ENCODE measurements at places on chromosomes 3 and 15.
A peak's percentile ranks its signal among the peaks of the same experiment; 100 is the strongest.

DNA sequence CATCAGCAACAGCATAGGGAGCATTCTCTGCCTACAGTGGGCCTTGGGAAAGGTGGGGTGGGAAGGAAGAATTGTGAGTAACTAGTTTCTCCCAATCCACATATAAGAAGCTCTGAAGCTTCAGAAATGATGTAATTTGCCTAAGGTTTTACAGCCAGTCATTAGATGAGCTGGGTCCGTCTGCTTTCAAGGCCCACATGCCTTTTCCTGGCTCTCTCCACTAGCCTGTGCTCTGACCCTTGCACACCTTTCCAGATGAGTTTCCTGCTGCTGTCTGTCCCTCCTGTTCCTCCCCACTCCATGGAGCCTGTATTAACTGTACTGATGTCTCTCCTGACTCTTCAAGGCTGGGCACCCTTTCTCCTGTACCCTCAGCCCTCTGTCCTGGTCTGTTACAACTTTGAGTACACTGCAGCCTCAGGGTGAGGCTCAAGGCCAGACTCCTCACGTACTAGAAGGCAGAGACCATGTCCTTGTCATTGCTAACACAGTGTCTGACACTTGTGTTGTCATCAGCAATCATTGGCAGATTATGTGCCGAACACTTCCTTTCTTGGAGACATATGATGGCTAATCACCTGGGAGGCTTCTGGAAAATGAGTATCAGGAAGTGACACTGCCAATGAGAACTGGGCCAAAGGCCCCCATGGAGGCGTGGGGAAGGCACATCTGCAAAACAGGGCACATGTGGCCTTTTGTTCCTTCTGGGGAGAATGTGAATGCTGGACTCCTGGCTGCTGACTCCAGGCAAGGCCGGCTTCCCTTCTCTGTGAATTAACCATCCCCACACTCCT is 6.6 kb downstream of the TM6SF1 start:
- no peak for DNase-seq

GRCh38 chr3:9021271-9022009 is 58.2 kb upstream of the RAD18 start:
- DNase-seq: peak; percentile 87

- no peak for DNase-seq
Measured at GRCh38 chr3:58173669-58174398, 36.9 kb downstream of the DNASE1L3 start.

- DNase-seq: no peak
Measured at GRCh38 chr3:177279118-177279815, 82.0 kb upstream of the TBL1XR1 start.

DNA sequence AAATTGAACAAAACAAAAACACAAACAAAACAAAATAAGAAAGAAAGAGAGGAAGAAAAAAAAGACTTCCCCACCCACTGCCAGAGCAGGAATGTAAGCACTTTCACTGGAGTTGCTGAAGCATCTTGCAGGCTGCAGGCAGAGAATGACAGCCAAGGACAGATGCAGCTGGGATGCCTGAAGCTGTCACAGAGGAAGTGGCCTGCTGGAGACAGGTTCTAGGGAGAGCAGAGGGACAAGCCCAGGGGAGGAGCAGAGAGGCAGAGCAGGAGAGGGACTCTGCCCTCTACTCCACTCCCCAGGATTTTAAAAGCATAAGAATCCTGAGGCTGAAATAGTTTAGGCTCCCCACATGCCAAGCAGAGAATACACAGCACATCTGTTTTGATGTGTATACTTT is 326.2 kb downstream of the TUSC7 start:
- peak; percentile 26 for DNase-seq

GRCh38 chr3:187920913-187921312 is 175.6 kb upstream of the BCL6 start:
- peak; percentile 79 for DNase-seq

DNA sequence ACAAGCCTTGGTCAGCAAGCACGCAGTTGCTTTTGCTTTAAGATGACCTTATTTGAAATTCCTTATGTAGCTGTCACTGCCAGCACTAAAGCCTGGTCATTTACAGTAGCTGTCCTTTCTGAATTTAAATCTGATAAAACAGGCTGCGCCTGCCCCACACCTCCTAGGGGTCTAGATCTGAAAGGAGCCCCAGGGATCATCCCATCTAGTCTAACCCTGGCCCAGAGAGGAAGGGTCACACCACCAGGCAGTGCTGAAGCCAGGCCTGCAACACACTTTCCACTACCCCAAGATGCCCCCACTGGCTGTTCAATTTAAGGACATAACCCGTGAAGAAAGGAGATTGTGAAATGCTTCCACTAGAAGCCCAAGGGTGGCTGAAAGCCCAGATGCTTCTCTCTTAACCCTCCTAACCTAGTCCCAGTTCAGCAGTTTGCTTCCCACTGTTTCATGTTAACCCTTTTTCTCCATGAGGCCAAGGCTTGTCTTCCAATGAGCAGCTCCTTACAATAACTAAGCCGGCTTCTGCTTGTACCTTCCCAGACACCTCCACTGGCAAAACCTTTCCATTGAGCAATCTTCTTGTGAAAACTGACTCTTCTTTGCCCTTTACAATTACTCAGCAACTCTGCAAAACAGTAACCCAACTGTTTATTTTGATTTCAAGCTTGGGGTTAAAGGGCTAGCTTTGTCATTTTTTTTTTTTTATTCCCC is 198.9 kb upstream of the LPP start:
- DNase-seq: peak; percentile 50

DNA sequence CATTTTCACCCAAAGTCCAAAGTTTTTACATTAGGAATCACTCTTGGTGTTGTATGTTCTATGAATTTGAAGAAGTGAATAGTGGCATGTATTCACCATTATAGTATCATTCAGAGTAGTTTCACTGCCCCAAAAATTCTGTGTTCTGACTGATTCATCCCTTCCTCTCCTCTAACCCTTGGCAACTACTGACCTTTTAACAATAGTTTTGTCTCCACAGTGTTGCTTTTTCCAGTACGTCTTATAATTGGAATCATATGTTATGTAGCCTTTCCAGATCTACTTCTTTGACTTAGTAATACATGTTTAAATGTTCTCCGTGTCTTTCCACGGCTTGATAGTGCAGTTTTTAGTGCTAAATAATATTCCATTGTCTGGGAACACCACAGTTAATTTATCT is 379.0 kb upstream of the SGO1 start:
- no peak for DNase-seq

- DNase-seq: no peak
Measured at GRCh38 chr15:51335087-51335486, 3.3 kb downstream of the CYP19A1 start.

DNA sequence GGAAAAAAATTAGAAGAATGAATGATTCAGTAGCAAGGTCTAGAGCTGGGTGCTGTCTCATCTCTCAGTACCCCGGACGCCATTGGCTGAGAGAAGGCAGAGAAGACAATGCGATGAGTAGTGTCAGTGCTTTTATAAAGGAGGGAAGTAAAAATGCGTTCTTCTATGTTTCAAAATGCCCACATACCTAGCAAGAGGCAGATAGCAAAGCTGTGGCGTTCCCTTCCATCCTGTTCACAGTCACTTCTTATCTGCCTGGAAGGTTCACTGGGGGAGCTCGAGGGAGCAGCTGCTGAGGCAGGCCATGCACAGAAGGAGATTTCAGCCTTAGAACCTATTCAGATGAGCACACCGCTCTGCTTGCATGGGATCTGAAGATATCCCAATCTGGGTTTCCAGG is 234.0 kb downstream of the RPLP1 start:
- DNase-seq: no peak

DNA sequence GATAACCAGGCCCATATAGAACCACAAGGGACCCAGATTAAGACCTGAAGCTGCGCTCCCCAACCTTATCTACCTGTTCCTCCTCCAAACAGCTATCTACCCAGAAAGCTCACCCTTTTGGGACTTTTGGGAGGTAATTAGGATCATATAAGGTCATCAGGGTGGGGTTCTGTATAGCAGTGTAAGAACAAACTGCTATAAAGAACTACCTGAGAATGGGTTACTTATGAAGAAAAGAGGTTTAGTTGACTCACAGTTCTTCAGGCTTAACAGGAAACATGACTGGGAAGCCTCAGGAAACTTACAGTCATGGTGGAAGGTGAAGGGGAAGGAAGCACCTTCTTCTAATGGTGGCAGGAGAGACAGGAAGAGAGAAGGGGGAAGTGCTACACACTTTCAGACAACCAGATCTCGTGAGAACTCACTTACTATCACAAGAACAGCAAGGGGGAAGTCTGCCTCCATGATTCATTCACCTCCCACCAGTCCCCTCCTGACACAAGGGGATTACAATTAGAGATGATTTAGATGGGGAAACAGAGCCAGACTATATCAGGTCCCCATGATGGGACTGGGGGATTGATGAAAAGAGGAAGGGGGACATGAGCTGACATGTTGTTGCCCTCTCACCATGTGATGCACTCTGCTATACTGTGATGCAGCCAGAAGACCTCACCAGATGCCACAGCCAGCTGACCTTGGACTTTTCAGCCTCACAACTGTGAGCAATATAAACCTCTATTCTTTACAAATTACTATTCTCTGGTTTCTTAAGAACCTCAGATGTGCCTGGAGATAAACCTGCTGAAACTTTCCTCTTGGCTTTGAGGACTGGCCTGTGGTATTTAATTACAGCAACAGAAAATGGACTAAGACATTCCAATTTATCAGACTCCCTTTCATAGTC is 15.3 kb upstream of the FMN1 start:
- DNase-seq: no peak

DNA sequence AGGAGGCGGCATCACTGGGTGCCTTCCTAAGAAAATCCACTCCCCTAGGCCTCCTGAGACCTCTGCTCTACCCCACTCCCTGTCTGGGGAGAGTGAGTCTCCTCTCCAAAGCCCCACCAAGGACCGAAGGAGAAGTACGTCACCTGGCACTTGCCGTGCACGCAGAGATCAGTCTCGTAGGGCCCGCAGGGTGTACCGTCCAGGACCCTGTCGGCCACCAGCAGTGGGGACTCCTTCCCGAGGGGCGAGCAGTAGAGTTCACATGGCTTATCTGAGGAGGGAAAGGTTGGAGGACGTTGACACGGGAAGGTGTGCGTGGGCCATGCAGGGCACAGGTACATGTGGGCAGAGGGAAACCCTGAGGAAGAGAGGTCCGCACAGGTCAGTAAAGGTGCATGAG is 232.9 kb downstream of the ADAMTS17 start:
- DNase-seq: no peak

GRCh38 chr3:153268564-153269279 is 106.7 kb downstream of the RAP2B start:
- DNase-seq: no peak

GRCh38 chr15:101641129-101641764 is 10.9 kb downstream of the TM2D3 start:
- peak; percentile 48 for DNase-seq

- no peak for DNase-seq
Measured at GRCh38 chr3:63309768-63310167, 31.7 kb downstream of the SYNPR start.

DNA sequence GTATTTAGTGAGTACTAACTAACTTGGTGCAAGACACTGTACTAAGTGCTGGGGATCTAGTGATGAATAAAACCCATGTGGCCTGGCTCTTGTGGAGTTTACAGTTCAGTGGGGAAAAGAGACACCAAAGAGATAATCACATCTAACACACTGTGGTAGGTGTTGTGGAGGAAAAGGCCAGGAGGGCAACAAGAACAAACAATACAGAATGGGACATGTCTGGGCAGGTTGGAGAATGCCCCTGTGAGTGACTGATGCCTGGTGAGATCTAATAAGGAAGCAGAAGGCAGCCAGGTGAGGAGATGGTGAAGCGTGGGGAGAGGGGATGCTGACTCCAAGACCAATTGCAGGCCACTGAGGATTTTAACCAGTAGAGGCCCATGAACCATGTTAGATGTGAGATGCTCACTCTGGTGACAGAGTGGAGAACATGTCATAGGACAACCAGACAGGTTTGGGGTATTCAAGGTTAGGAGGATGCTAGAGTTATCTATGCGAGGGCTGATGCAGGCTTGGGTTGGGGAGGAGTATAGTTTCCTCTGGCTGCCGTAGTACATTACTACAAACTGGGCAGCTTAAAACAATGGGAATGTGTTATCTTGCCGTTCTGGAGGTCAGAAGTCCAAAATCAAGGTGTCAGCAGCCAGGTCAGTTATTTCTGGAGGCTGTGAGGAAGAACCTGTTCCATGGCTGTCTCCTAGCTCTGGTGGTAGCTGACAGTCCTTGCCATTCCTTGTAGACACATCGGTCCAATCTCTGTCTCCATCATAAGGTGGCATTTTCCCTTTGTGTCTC is 81.4 kb downstream of the ARNT2 start:
- DNase-seq: no peak

- DNase-seq: peak; percentile 33
Measured at GRCh38 chr15:83380682-83381081, 66.5 kb upstream of the SH3GL3 start.

- DNase-seq: no peak
Measured at GRCh38 chr3:38509732-38510131, 13.6 kb downstream of the EXOG start.

DNA sequence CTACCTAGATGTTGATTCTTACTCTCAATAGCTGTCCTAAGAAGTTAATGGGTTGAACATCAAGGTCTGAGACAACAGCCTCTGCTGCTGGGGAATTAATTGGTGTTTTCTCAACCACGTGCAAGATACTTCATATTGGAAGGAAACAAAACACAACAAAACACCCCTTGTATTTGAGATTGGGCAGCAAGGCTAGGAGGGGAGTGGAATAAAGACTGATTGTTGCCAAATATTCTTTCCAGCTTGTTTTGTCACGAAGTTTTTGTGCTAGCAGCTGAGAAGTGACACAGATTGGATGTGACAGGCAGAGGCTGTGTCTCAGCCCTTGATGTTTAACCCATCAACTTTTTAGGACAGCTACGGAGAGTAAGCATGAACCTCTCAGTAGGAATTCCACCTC is 808.4 kb downstream of the IGSF11 start:
- DNase-seq: no peak

- peak; percentile 12 for DNase-seq
Measured at GRCh38 chr3:88703501-88704059, 403.8 kb upstream of the EPHA3 start.

- DNase-seq: peak; percentile 73
Measured at GRCh38 chr3:186053954-186054791, 54.7 kb downstream of the ETV5 start.

- DNase-seq: no peak
Measured at GRCh38 chr3:120174811-120175539, 80.7 kb upstream of the GSK3B start.

Data from fibroblast of skin of abdomen (primary cell).